ENCODE measurements at places on chromosomes 16 and 17.

GRCh38 chr16:87417528-87417910, 25.4 kb downstream of the MAP1LC3B start:
- no peak for DNase-seq

DNA sequence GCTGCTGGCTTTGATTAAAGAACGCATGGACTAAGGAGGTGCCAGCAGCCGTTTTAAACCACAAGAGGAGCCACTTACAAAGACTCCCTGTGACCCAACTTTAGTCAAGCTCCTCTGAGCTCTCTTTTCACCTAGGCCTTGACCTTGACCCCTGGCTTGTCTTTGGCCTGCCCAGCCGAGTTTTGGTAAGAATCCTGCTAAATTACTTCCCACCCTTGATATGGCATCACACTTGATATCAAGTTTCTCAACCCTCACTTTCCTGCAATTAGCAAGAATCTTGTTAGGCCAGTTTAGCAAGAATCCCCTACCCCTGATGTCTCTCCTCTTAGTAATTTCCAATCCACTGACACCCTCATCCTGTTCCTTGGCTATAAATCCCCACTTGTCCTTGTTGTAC, 232.8 kb upstream of the SALL1 start:
- DNase-seq, result no peak

GRCh38 chr16:49876716-49877129, 20.8 kb upstream of the ZNF423 start:
- DNase-seq, result peak; percentile 34

DNA sequence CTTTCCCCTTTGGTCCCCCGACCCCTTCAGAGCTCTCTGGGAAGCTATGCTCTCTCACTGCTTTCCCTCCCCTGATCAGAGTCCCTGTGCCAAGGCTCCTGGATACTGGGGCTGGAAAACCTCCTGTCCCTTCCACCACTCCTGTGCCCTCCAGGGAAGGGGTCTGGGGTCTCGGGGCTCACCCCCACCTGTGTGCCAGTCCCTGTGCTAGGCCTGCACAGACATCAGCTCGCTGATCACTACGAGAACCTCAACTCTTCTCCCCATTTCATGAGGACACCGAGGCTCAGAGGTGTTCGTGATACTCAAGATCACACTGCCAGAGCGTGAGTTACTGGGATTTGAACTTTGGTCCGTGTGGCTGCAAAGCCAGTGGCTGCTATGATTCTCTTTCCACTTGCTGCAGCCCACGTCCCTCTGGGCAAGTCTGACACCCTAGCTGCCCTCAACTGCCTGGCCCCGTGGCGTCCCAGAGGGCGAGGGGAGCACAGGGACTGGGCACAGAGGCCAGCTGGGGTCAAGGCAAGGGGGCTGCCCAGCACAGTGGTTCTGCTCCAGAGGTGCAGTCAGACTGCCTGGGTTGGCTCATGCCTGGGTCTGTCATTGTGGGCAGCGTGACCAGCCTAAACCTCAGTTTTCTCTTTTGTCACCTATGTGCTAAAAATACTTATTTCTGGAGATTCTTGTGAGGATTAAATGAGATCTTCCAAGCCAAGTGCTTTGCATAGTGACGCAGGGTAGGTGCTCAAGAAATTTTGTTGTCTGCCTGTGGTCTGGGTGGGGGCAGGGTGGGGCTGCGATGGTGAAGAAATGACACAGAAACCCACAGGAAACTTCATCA, 43.8 kb upstream of the TOB1 start:
- no peak for DNase-seq

DNA sequence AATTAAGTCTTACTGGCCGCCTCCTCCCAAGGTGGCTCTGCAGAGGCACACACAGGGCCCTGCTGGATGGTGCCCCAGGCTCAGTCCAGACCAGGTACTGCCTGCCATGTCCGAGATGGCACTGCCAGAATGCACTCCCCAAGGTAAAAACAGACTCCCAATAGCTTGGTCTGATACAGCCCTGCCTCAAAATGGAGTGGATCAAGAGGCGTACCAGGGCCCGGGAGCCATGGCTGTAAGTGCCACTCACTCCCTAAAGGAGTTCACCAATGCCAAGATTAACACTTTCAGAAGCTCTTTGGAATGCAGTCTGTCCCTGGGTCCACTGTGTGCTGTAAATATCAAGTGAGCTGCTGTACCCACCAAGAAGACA, 576 bp upstream of the MYO18A start:
- DNase-seq, result no peak
